ENCODE measurements at places on chromosomes 7 and 10.

DNA sequence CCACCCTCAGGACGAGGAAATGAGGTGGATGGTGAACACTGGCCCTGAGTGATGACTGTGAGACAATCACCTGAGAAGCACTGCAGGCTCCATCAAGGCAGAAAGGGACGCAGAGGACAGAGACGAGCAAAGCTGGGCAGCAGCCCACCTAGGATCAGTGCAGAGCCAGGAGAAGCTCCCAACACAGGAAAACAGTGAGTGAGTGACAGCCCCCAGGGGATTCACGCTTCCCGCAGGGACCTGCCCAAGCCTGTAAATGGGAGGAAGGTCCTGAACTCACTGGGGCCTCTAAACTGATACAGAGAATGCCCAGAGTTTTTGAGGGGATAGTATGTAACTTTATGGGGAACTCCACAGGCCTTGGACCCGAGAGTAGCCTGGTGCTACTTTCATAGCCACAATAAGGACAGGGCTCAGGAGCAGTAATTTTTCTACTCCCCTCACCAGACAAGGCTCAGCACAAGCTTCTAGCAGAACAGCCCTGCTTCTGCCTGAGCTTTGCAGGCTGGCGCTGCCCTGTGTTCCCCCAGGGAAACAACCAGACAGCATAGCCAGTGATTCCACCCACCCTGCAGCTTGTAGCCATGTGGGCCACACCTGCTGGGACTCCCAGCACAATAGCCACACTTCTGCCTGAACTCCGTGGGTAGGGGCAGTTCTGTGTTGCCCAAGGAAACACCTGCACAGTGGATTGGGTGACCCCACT is 708.4 kb downstream of the POM121L12 start:
- peak; percentile 64 for DNase-seq

DNA sequence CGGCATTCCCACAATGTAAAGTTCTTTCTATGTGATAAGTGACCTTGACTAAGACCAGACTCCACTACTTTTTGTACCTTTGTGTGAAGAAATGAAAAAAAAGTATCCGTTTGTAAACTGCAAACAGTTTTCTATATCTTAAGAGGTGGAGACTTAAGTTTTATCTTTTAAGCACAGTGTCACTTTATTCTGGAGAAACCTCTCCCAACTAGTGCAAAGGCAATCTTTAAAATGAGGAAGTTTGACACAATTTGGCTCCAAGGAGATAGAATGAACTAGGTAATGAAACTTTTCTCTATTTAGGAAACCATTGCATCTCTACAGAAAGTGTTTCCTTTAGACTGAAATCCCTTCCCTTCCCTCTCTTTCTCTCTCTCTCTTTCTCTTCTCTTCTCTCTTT is 122.9 kb downstream of the SAMD9 start:
- DNase-seq, result no peak

DNA sequence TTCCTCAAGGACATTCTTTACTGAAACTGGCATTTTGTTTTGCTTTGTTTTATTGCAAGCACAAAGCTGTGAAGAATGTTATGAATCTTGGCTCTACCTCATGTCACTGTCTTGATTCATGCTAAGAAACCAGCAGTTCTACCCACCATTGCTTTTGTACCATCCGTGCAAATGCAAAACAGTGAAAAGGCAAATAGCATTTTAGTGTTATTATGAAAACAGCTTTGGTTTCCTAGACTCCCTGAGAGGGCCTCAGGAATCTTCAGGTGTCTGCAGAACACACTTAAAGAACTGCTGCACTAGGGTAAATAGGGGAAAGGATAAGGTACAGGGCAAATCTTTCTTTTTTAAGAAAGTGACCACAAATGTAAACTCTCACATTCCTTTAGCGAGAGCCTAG is 318.9 kb downstream of the AHR start:
- no peak for DNase-seq

- DNase-seq, result no peak
These were observed 88.4 kb downstream of the POLR1F start for GRCh38 chr7:19620470-19620869.

DNA sequence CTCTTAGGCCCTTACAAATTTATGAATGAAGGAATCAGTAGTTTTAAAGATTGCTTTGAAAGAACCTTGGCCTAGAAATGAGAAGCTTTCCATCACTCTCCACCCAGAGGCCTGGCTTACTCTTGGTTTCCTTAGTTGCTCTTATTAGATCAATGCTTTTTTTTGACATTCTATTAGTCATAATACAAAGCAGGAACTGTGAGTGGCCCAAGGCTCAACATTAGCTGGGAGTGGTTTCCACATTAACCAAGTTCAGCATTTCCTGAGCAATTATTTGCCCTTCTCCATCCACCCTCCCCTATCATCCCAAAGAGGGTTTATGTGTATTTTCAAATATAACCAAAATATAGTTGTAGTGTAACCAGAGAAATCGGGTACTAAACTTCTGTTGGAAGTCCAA is 103.4 kb upstream of the FAM204A start:
- DNase-seq, result no peak

- no peak for DNase-seq
These were observed 505.8 kb upstream of the GHITM start for GRCh38 chr10:83633547-83633946.

DNA sequence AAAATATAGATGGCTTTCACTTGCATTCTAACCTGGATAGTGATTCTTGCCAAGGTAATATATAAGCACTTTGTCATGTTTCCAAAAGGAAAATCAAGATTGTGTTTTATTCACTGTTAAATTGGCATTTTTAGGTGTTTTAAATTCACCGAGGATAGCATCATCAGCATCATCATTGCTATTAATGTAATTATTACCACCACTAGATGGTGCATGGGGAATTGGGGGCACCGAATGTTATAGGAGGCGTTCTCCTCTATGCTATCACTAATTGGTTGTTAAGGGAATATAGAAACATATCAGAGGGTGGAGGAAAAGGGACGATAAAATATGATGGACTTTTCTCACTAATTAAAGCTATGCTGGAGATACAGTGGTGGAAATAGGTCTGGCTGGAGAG is 95.5 kb downstream of the CELF2 start:
- DNase-seq, result no peak

GRCh38 chr10:25865267-25865666 is 68.8 kb upstream of the MYO3A start:
- DNase-seq, result no peak

GRCh38 chr7:144771927-144772326 is 63.9 kb downstream of the TPK1 start:
- DNase-seq, result no peak

- no peak for DNase-seq
These were observed 76.9 kb upstream of the LRRC4 start for GRCh38 chr7:128108129-128108528.

DNA sequence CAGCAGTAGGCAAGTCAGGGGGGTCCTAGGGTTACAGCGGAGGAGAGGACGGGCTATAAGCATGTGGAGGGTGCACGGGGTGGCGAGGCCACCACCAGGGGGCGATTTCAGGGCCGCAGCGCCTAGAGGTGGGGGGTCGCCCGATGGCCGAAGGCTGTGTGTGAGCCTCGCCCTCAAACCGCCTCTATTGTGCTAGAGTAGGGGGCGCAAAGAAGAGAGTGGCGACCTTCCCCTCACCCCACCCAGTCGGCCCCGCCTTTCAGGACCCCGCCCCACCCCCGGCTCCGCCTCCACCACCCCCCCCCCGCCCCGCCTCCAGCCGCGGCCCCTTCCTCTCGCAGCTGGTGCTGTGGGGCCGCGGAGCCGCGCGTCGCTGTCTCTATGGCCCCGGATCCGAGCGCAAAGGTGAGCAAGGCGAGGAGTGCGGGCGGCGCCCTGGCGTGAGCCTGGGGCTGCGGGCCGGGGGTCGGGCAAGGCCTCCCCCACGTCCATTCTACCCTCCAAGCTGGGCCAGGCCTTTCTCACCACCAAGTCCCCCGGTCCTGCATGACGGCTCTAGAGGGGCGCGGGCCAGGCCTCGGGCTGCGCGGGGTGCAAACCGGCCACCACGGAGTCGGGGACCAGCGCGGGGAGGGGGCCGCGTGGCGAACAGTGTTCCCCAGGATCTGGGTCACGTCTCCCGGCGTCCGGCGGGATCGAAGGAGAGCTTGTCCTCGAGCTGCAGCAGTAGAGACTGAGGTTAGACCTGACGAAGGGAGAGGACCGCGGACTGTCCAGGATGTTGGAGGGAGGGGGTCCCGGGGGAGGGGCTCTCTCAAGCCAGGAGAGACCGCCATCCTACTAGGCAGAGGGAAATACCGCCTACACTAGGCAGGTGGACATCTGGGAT is at the start of gene SEMA4G:
SEMA4G (plus strand) TSS at position 318 of the 889 bp plus-strand sequence. CDS start 3,409 bp downstream, outside the sequence.
- peak; percentile 94 for DNase-seq

- no peak for DNase-seq
These were observed 95.2 kb upstream of the DNAJB6 start for GRCh38 chr7:157241631-157242030.

GRCh38 chr10:64708884-64709681 is 1187.9 kb downstream of the REEP3 start:
- DNase-seq, result no peak

DNA sequence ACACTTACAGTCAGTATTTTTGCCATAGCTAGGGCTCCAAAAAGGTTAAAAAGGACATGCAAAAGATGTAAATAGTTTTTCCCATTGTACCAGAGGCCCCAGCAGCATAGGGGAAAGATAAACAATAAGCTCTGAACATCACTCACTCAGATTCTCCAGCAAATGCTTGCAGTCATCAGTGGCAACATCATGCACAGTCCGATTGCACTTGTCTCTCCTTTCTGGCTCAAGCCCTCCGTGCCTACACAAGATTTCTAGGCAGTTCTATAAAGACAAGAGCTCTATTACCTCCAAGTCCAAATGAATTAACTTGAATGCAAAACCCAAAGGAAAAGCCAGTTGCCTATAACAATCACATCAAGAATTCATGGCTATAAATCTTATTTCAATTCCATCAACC is 106.3 kb downstream of the CTTNBP2 start:
- DNase-seq, result no peak

GRCh38 chr7:111045449-111045848 is 45.5 kb upstream of the LRRN3 start:
- no peak for DNase-seq

GRCh38 chr10:484925-485661 is 204.4 kb downstream of the DIP2C start:
- peak; percentile 42 for DNase-seq

- no peak for DNase-seq
These were observed 171.6 kb upstream of the FOXP2 start for GRCh38 chr7:114242992-114243507.

- no peak for DNase-seq
These were observed 1095.9 kb upstream of the SORCS1 start for GRCh38 chr10:108260383-108260906.

DNA sequence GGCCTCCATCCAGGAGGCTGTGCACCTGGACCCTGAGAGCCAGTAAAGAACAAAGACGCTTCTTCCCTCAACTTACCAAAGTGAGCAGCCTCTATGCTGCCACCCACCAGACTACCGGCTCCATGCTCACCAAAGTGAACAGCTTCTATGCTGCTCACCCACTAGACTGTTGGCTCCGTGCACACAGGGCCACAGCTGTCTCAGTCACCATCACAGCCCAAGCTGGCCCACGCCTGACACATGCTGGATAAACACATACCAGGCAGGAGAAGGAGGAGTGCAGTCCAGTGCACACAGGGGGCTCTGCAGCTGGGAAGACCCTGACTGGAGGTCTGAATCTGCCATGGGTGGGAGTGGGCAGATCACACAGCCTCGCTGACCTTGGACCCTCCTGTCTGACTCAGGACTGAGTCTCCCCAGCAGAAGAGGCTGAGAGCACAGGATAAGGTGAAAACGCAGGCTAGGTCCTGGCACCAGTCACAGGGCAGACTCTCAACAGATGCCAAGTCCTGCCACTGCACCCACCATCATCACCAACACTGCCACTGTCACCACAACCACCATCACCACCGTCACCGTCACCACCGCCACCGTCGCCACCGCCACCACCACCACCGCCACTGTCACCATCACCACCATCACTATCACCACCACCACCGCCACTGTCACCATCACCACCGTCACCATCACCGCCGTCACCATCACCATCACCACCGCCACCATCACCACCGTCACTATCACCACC is 130.9 kb downstream of the MAD1L1 start:
- no peak for DNase-seq

Data from endodermal cell (in vitro differentiated cells).